ENCODE measurements at places on chromosomes 5 and 9.

DNA sequence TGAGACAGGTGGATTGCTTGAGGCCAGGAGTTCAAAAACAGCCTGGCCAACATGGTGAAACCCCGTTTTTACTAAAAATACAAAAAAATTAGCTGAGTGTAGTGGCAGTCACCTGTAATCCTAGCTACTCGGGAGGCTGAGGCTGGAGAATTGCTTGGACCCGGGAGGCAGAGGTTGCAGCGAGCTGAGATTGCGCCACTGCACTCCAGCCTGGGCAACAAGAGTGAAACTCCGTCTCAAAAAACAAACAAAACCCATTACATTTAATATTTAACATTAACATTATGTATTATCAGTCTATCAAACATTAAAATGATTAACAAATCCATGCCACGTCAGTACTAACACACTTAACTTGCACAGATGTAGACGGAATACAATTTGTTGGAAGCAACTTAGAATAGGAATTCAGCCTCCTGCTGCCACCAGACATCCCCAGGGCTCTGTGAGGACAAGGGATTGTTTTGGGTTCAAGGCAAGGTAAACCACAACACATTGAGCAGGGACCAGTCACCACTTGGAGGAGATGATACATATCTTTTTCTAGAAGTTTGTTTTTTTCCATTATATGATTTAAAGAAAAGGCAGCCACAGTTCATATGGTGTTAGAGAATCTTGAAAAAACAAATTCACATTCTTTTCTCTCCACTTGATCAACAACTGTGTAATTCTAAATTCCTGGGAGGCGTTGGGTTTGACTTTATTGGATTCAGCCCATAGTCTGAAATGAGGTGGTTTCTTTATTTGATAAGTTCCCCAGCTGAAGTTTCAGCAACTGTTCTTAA lies 104.1 kb upstream of the BASP1 start:
- DNase-seq, result no peak

DNA sequence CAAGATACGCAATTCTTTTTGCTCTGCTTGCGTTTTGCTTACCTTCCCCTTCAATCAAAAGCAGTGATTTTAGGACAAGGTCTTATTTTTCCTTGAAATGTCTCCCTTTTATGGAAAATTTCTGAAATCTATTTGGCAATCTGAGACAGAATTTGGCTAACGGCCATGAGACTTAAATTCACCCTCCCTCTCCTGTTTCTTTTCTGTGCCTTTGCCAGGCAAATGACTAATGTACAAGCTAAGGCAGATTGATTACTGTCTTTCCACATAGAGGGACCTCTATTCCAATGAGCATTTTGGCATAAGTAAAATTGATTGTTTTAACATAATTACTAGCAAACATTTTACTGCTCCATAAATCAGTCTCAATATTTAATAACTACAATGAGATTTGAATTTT lies 31.7 kb downstream of the FAM81B start:
- DNase-seq, result no peak

GRCh38 chr9:10172476-10172875 lies 440.3 kb downstream of the PTPRD start:
- DNase-seq, result no peak

GRCh38 chr5:171474230-171474813 lies 54.9 kb downstream of the FGF18 start:
- no peak for DNase-seq

GRCh38 chr5:119808024-119808423 lies 178.7 kb downstream of the FAM170A start:
- DNase-seq, result no peak

DNA sequence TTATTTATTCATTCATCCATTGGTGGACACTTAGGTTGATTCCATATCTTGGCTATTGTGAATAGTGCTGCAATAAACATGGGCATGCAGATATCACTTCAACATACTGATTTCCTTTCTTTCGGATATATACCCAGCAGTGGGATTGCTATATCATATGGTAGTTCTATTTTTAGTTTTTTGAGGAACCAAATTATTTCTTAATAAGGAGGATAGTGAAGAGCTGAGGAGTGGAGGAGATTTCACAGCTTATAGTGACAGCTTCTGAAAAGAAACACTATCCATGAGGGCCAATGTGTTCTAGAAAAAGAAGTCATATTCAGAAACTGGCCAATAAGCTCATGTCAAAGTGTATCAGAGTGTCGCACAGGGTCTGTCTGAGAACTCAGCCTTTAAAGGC lies 183.3 kb downstream of the SEC61B start:
- no peak for DNase-seq

GRCh38 chr9:95406121-95406520 lies 88.6 kb upstream of the FANCC start:
- no peak for DNase-seq

Measured in Panc1 (cell line).